Stimulated activated CD4-positive, alpha-beta T cell treated with anti-CD3 and anti-CD28 coated beads, TNF-alpha, amount 100 ng/mL, for 48 hours (primary cell): ENCODE measurements at places on chromosomes 12 and 14.

- DNase-seq: no peak
These were observed 735 bp downstream of the RNASE6 start for GRCh38 chr14:20781803-20782202.

DNA sequence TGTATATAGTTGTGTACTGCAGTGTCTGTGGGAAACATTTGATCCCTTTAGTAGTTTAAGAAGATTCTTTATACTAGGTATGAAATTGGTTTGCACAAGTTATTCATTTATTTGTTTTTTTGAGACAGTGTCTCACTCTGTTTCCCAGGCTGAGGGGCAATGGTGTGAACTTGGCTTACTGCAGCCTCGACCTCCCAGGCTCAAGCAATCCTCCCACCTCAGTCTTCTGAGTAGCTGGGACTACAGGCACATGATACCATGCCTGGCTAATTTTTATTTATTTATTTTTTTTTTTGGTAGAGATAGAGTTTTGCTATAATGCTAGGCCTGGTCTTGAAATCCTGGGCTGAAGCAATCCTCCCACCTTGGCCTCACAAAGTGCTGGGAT is 209.4 kb downstream of the RASSF9 start:
- no peak for DNase-seq

DNA sequence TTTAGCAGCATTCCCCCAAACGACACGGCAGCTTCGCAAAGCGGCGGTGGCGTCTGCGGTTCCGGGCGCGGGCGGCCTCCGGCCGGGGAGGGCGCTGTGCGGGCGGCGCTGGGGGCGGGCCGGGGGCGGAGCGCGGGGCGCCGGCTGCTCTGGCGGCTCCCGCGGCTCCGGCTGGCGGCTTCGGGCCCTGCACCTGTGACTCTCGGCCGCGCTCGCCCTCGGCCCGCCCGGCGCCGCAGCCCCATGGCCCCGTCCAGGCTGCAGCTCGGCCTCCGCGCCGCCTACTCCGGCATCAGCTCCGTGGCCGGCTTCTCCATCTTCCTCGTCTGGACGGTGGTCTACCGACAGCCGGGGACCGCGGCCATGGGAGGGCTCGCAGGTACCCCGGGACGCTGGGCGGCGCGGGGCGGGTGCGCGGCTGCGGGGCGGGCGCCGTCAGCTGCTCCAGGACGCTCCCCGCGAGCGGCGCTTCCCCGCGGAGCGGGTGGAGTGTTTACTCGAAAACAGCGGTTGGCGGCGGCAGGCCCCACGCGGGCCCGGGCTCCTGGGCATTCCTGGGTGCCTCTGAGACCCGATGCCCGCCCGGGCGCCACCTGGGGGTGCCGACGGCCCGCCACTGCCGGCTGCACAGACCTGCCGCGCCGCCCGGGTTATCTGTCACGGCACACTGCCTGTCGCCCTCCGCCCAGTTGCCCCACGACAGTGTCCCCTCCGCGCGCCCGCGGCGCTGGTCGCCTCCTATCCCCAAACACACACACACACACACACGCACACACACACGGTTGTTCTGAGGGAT is at the start of gene SLC48A1:
Gene SLC48A1 (plus strand): TSS at position 177 of the 796 bp plus-strand sequence. CDS start 67 bp downstream, at position 244.
- peak; percentile 65 for DNase-seq

DNA sequence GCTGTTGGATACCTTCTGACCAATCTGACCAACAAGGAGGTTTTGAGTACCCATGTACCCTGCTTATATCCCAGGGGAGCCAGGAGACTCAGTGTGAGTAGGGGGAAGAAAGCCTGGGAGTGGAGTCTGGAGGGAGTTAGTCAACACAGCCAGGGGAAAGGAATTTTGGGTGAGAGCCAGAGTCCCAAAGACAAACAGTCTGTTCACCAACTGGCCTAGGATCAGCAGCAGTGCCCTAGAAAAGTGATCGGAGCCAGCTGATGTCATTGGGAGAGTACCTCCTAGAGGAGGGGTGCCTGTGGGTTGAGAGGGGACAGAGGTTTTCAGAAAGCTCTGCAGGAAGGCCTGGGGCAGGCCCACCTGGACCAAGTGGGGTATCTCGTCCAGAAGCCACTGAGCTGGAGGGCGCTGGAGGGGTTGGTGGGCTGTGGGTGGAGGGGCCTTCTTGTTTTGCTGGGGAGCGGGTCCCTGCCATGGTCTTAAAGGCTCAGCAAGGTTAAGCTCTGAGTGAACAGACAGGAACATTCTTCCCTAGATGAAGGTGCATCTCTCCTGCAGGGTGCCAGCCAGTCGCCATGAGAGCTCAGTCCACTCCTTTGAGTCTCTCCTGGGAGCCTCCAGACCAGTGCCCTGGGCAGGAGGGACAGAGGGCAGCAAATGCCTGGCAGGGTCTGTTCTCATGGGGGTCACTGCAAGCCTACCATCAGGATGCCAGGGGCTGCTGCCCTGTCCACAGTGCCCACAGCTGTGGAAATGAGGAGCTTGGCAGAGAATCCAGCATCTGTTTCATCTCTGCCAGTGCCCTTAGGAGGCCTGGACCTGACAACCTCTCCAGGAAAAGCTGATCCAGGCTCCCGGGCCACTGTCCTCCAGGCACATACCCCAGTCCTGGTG is 63.6 kb downstream of the CHGA start:
- DNase-seq: no peak

DNA sequence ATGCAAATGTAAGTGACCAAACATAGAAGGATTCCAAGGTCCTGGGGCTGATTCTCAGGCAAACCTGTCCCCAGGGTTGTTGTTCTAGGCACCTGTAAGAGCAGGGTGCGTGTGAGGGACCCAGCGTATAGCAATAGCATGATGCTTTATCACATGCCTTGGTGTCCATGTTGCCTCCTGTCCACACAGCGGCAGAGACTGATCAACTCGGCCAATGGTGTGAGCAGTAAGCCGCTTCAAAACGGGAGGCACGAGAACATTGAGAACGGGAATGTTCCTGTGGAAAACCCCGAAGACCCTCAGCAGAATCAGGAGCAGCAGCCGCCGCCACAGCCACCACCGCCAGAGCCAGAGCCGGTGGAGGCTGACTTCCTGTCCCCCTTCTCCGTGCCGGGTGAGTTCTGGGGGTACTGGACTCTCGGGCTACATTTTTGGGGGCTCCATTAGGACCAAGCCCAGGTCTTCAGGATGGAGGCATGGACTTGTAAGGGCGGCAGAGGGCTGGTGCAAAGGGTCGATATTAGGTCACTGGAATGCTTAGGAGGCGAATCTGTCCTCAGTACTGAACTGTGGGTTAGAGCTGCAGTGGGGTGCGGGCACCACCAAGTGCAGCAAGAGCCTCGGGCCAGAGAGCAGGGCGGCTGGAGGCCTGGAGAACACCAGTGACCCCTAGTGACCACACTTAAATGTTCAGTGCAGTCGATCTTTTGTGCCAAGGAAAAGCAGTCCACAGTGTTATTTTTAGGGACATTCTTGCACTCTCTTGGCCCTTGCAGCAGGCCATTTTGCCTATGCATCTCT is 57.2 kb upstream of the RIN3 start:
- no peak for DNase-seq

DNA sequence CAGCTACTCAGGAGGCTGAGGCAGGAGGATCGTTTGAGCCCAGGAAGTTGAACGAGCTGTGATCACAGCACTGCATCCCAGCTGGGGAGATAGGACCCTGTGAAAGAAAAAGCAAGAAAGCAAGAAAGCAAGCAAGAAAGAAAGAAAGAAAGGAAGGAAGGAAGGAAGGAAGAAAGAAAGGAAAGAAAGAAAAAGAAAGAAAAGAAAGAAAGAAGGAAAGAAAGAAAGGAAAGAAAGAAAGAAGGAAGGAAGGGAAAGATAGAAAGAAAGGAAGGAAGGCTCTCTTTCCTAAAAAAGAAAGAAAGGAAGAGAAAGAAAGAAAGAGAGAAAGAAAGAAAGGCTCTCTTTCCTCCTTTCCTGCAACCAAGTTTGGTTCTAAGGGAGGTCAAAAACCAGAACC is 380.3 kb downstream of the PCNX1 start:
- no peak for DNase-seq

- DNase-seq: no peak
These were observed 62.7 kb upstream of the PTGR2 start for GRCh38 chr14:73788701-73789551.

DNA sequence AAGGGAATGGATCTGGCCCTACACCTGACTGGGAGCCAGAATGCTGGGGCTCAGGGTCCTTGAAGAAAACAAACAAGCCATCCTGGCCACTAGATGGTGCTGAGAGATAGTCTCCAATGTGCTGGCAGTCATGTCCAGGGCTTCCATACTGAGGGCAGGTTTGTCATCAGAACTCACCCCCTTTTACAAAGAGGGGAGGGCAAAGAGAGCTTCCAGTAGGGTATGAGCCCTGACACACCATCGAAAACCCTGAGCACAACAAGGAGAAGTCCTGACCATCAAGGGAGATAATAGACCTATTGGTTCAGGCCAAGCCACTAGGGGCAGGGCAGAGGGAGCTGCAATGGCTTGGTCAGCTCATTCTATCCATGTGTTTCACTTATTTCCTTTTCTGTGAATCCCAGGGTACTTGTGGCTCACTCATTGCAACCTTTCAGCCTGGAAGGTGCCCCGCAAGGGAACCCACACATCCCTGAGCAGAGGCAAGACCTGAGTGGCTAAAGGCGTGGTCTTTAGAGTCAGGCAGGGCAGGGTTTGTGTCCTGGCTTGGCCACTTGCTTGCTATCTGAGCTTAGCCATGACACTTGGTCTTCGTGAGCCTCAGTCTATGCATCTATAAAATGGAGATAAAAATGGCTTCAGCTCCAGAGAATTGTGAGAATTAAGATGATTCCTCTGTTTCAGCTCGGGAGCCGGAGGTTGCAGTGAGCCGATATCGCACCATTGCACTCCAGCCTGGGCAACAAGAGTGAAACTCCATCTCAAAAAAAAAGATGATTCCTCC is 6.2 kb upstream of the PLEKHH1 start:
- no peak for DNase-seq

DNA sequence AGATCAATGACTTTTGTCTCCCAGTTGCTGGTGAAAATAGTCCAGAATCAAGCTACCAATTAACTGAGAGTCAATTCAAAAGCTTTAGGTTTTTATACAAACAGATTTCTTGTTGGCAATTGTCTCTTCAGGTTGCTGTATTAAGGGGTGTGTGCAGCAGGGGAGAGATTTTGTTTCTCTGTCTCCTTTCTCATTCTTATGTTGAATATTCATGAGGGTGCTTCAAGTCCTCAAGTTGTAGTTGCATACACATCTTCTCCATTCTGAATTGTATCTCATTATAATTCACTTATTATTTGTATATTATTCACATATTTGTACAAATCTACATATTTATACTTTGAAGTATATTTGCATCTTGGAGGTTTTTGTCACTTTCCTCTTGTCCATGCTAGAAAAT is 126.7 kb upstream of the PTPRQ start:
- DNase-seq: no peak

DNA sequence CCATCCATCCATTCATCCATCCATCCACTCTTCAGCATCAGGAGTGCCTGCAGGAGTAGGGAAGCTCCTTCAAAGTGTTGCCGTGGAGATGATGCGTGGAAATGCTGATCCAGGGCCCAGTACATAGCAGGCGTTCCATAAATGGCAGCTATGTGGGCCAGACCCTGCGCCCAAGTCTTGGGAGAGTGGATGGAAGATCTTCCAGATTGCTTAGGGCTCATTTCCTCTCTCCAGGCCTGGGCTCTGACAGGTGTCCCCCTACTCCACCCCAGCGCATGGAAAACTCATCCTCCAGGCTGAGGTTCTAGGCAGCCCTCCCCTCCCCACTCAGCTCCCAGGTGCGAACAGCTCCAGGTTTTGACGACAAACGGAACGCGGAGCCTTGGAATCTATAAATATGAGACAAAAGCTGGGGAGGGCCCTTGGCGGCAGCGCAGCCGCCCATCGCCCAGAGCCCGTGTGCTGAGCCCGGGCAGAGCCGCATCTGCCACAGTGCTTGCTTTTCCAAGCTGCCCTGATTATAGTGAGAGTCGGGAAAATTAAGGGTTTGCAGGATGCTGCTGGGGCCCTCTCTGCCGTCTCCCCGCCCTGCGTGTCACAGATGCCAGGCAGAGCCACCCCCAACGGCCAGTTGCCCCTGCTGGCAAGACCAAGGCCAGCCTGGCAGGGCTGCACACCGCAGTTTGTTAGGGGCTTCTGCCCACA is 1.6 kb downstream of the BEGAIN start:
- DNase-seq: no peak

GRCh38 chr14:98886982-98887381 is 385.0 kb downstream of the BCL11B start:
- DNase-seq: no peak

GRCh38 chr12:63882844-63883243 is 38.3 kb downstream of the SRGAP1 start:
- DNase-seq: no peak

- DNase-seq: no peak
These were observed 136.0 kb downstream of the MSRB3 start for GRCh38 chr12:65414526-65414925.

- no peak for DNase-seq
These were observed 276.3 kb upstream of the FAR2 start for GRCh38 chr12:28872654-28873268.

- DNase-seq: peak; percentile 32
These were observed 554 bp downstream of the SPPL3 start for GRCh38 chr12:120903412-120904196.

- DNase-seq: no peak
These were observed 1.3 kb downstream of the GPR65 start for GRCh38 chr14:88005978-88006851.

DNA sequence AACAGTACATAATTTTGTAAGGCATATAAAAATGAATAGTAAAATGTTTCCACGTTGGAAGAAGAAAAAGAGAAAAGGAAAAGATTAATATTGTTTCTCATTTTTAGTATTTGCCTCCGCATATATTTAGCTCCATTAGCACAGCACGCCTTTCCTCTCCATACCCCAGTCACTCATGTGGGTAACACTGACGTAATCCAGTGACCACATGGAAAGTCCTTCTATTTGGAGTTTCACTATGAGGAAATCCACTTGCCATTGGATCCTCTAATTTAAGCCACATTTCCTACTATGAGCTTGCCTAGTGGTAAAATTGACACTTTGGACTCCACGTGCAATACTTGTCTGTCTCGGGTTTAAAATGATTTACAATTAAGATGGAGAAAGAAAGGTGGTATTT is 5.7 kb upstream of the SLCO1A2 start:
- DNase-seq: no peak

GRCh38 chr14:37903343-37904191 is 304.1 kb upstream of the SSTR1 start:
- DNase-seq: no peak

DNA sequence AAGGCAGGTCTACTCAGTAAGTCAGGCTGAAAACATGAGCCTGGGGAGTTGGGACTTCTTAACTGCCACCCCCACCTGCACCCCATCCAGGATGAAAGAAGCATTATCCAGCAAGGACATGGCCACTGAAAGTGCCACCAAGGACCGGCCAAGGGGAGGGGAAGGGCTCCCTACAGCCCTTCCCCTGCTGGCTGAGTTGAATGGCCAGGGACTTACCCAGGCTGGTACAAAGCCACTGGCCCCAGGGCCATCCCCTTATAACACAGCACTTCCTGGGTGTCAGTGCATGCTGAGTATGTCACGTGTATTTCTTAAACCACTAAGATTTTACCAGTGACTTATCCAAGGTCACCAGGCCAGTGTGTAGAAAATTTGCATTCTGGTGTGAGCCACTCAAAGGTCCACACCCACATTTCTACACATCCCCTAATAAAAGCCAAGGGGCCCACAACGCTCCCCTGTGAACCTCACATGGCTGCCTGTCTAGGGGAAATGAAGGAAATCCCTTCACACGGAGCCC is 29.3 kb upstream of the ZFP36L1 start:
- no peak for DNase-seq
